ENCODE measurements at places on chromosomes 12 and 14.

DNA sequence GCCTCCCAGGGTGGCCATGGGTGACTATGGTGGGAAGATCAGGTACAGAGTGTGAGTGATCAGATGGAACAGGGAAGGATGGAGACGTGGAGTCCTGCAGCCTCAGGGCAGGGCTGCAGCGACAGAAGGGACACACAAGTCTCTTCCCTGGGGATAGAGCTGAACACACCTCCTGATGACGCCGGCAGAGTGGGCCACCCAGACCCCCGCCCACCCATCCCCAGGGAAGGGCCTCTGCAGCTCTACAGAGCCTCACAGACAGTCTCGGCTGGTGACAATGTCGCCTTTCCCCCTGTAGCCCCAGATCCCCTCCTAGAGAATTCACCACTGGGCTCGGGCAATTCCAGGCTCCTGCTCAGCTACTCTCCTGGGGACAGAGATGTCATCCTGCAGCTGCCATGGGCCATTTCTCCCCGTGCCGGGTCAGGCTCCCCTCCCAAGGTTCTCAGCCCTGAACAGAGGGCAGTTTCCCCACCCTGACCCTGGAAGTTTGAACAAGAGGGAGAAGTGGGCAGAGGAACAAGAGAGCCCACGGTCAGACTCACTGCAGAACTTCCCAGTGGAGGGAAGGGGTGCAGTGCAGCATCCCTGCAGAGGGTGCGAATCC is 115.7 kb downstream of the NCOR2 start:
- no peak for DNase-seq

DNA sequence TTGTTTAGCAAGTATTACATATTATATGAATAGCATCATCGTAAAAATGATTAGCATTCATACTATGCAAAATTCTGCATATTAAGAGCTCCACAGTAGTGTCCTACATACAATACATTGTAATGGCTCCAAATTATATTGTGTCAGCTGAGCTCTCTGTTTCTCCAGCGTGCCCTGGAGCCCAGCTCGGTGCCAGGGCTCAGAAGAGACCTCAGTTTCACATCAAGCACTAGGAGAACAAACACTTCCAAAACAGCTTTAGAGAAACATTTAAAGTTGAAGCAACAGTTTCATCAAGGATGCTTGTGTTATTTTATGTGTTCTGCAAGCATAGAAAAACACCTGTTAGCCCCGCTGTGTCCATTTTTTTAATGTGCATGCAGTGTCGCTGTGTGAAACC is 456.9 kb downstream of the EGLN3 start:
- DNase-seq = no peak

GRCh38 chr14:96584199-96584906 is 82.2 kb downstream of the PAPOLA start:
- DNase-seq = peak; percentile 66

DNA sequence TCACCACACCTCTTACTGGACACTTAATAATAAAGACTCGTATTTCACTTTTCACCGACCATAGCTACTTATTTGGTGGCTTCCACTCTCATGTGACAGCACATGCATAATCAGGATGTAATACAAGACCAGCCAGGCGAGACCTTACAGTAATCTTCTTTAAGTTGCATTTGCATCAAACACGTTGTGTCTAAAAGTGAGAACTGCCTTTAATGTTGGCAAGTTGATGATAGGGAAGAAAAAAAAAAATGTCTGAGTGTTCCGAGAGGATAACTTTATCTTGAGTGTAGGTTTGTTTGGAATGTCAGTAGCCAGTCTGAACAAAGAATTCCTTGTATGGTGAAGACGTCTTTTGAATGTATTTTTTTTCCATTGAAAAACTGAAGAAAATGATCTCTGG is 440.4 kb downstream of the ADAMTS20 start:
- DNase-seq = no peak

Data from HL-60 (cell line).